Left lung (tissue), 14 donors: ENCODE measurements at places on chromosomes 2 and 18.

DNA sequence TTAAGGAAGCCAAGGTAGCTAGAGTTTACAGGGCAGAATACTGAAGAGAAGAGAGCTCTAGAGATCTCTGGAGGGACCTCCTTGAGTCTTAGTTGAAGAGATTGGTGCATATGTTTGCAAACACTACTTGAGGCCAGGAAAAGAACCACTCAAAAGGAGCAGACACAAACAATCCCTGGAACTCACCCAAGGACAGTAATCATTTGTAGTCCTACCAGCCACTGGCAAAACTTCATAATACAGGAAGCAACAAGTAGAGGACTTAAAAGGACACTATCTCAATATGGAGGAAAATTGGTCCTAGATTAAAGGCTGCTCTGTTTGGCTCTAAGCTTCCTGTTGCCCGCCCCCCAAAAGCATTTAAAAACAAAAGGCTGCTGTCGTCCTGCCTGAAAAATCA, 46.9 kb upstream of the UBXN4 start:
- peak; percentile 17 for DNase-seq
- H3K36me3 ChIP-seq: no peaks in the 10 kb centered on the region
- H3K27me3 ChIP-seq: no peaks in the 10 kb centered on the region
- H3K4me3 ChIP-seq: no peak overlapping the region
- no peaks in the 10 kb centered on the region for H3K4me1 ChIP-seq
- H3K27ac ChIP-seq: peak overlapping the region; percentile 6

DNA sequence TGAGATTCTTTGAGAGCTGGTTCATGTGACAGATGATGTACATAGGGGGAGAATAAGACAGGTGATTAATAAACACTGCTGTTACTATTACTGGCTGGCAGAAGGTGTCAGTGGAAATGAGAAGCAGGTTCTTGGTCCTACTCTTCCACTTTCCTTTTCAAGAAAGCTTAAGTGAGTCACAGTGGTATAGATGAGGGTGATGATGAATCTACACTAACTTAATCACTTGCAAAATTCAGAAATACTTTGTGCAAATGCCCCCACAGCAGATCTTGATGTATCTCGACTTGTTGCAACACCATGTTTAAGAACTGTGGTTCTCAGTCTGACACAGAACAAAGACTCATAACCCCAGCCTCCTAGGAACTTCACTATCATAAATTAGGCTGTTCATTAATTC, 35.9 kb upstream of the MGAT5 start:
- H3K4me1 ChIP-seq: no peaks in the 10 kb centered on the region
- no peak for DNase-seq
- H3K27me3 ChIP-seq: no peaks in the 10 kb centered on the region
- H3K27ac ChIP-seq: peak overlapping the region; percentile 77
- no peak overlapping the region for H3K4me3 ChIP-seq

GRCh38 chr18:48934723-48935432, 15.9 kb downstream of the SMAD7 start:
- no peaks in the 10 kb centered on the region for H3K27me3 ChIP-seq
- peaks cover 15% of the 10 kb centered on the region for H3K36me3 ChIP-seq
- H3K4me1 ChIP-seq: peaks cover 97% of the 10 kb centered on the region
- H3K4me3 ChIP-seq: no peak overlapping the region
- no peak for DNase-seq

DNA sequence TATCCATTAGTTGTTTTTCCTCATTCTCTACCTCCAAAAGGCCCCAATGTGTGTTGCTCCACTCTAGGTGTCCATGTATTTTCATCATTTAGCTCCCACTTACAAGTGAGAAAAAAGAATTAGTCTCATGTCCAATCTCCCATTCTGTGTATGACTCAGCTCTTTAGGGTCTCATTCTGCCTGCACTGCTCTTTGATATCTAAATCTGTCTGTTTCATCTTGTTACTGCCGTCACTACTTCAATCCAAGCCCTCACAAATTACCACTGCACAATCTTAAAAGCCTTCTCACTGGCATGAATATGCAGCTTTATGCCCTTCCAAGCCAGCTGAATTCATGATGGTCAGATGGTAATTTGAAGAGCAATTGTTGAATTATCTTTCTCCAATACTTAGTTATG, 480.5 kb downstream of the TRIB2 start:
- H3K27ac ChIP-seq: no peak overlapping the region
- no peak overlapping the region for H3K4me3 ChIP-seq
- no peaks in the 10 kb centered on the region for H3K36me3 ChIP-seq

- no peaks in the 10 kb centered on the region for H3K4me1 ChIP-seq
- no peaks in the 10 kb centered on the region for H3K36me3 ChIP-seq
- H3K27ac ChIP-seq: peak overlapping the region; percentile 87
These were observed 629 bp downstream of the PRELID3A start for GRCh38 chr18:12408247-12408869.

- H3K27me3 ChIP-seq: no peaks in the 10 kb centered on the region
- H3K4me1 ChIP-seq: peaks cover 17% of the 10 kb centered on the region
- no peak overlapping the region for H3K27ac ChIP-seq
- DNase-seq: peak; percentile 75
These were observed 33.0 kb upstream of the SNED1 start for GRCh38 chr2:240965296-240965904.

GRCh38 chr2:163723348-163723747, 12.5 kb downstream of the FIGN start:
- H3K27me3 ChIP-seq: no peaks in the 10 kb centered on the region
- no peak overlapping the region for H3K27ac ChIP-seq
- H3K36me3 ChIP-seq: no peaks in the 10 kb centered on the region
- no peaks in the 10 kb centered on the region for H3K4me1 ChIP-seq

DNA sequence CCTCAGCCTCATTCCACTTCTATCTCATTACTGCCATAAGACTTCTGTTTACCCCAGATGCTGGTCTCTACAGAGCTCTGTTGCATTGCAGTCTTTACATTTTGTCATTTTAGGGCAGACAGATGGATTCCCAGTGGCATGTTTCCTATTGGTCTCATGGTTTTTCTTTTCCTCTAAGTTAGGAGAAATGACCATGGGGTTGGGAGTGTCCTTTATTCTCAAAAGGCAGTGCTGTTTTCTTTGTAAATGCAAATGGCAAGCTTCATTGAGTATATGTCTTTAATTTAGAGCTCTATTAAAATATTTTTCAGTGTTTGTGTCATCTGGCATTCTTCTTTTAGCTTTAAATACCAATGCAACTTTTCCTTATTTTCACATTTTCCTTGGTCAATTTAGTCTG, 57.0 kb downstream of the MSTN start:
- H3K4me3 ChIP-seq: no peak overlapping the region
- no peaks in the 10 kb centered on the region for H3K27me3 ChIP-seq
- DNase-seq: no peak
- no peaks in the 10 kb centered on the region for H3K36me3 ChIP-seq
- H3K27ac ChIP-seq: no peak overlapping the region

DNA sequence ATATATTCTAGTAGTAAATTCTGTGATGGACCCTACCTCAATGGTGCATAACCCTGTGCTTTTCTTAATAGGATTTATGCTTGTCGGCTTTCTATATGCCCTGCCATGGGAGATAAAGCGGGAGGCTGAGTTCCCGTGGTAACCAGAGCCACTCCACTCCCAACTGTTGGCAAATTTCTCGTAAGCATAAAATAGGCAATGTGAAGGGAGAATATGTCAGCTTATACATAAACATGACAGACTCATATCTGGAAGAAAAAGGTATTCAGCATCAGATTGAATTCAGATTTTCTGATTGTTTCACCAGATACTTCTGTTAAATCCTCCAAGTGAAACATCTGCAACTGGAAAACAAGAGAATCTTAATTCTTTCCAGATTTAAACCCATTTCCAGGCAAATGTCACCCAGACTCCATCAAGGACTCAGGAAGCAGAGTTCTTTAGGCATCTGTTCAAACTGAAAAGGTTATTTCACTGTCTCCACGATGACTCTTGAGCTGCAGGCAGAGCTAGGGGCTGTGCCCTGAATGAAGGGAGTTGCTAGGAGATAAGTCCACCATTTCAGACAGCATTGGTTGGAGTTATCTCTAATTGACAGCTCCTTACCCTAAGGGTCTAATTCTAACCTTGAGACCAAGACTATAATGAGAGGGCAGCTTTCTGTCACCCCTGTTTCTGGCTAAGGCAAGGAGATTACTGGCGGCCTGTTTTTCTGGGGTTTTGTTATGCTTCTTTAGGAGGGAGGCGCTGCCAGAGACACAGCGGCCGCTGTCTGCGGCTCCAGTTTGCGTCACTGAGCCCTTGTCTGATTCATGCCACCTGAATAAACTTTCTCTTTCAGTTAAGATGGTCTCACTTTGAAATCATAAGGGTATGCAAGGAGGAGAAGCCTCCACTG, 381.3 kb downstream of the SOX11 start:
- no peaks in the 10 kb centered on the region for H3K4me1 ChIP-seq
- H3K4me3 ChIP-seq: no peak overlapping the region

- no peaks in the 10 kb centered on the region for H3K27me3 ChIP-seq
- H3K4me3 ChIP-seq: no peak overlapping the region
- no peaks in the 10 kb centered on the region for H3K36me3 ChIP-seq
- no peak for DNase-seq
- H3K4me1 ChIP-seq: no peaks in the 10 kb centered on the region
- H3K27ac ChIP-seq: no peak overlapping the region
These were observed 5.2 kb upstream of the UBE2F start for GRCh38 chr2:237961637-237962036.

DNA sequence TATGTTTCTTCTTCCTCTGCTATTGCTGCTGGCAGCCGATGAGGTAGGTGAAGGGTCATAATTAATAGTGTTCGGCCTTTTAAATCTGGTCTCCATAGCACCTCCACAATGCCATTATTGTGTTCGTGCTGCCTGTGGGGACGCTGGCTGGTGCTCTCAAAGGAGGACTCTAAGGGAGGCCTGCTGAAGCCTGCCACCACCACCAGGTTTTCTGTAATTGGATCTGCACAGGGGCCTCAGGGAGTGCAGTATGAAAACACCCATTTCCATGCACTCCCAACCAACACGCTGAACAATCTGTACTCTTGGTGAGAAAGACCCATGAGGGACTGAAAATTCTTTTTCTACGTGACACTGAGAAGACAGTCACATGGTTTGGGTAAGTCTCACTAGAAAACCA, 17.6 kb upstream of the CLIP4 start:
- H3K27me3 ChIP-seq: no peaks in the 10 kb centered on the region
- H3K4me3 ChIP-seq: no peak overlapping the region

GRCh38 chr2:149068996-149069888, 30.7 kb downstream of the LYPD6B start:
- H3K27ac ChIP-seq: no peak overlapping the region
- no peak overlapping the region for H3K4me3 ChIP-seq
- no peaks in the 10 kb centered on the region for H3K36me3 ChIP-seq
- H3K4me1 ChIP-seq: no peaks in the 10 kb centered on the region

DNA sequence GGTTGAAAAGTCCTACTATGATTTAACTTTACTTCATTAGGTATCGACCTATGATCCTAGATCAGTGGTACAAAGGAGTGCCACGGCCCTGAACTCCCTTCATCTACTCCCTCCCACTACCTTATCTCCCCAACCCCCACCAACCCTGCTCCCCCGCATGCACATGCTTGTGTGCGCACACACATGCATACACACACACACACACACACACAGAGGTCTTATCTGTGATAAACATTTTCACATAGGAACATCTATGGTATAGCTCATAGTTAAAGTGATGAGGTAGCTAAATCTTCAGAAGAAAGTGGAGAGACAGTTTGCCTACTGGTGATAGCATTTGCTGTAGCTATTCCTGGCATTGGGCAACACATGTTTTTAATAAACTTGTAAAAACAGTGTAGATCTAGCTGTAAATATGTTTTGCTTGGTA, 471.3 kb downstream of the ZEB2 start:
- H3K27ac ChIP-seq: no peak overlapping the region
- H3K27me3 ChIP-seq: no peaks in the 10 kb centered on the region
- no peak overlapping the region for H3K4me3 ChIP-seq
- no peaks in the 10 kb centered on the region for H3K36me3 ChIP-seq
- DNase-seq: no peak
- H3K4me1 ChIP-seq: no peaks in the 10 kb centered on the region

DNA sequence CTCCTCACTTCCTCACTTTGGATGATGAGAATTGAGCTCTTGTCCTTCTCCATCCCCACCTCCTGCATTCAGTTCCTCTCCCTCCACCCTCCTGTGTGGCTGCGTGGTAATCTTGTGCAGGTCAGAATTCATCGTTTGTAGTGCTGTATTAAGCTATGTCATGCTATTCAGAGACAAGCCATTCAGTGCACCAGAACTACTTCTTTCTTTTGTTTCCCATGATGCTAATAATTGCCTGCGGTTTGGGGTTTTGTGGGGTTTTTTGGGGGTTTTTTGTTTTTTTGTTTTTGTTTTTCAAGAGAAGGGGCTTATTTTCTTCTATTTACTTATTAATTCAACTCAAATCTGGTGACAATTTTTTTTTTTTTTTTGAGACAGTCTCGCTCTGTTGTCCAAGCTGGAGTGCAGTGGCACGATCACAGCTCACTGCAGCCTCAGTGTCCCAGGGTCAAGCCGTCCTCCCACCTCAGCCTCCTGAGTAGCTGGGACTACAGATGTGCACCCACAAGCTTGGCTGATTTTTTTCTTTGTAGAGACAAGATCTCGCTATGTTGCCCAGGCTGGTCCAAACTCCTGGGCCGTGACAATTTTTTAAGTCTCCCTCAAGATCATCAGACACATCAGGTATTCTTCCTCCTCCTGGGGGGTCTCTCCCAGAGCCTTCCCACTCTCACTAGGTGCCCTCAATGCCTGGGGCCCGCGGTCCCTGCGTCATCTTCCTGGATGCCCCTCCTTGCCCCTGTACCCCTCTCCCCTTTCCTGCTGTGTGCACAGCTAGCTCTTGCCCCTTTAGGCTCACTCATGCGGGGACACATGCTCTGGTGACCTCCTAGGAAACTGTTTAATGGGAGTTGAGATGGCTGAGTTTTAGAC, 37.8 kb downstream of the MAL start:
- no peak overlapping the region for H3K27ac ChIP-seq
- no peak for DNase-seq
- no peak overlapping the region for H3K4me3 ChIP-seq
- no peaks in the 10 kb centered on the region for H3K27me3 ChIP-seq
- no peaks in the 10 kb centered on the region for H3K36me3 ChIP-seq
- no peaks in the 10 kb centered on the region for H3K4me1 ChIP-seq

- no peak for DNase-seq
- H3K27me3 ChIP-seq: no peaks in the 10 kb centered on the region
- H3K4me1 ChIP-seq: no peaks in the 10 kb centered on the region
- no peak overlapping the region for H3K27ac ChIP-seq
These were observed 18.1 kb downstream of the CALCRL start for GRCh38 chr2:187429989-187430388.

DNA sequence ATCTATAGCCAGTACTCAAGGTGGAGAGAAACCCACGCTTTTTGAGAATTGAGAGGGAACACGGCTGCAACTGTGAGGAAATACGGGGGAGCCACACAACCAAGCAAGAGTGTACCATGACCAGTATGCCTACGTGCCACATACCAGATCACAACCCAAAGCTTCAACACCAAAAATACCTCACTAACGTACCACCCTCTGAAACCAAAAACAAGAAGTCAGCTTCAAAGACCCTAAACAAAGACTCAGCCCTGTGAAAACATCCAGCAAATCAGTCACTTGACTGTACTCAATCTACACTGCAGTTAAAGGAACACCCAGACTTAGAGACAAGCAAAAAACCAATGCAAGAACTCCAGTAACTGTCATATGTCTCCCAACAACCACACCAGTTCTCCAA, 17.0 kb downstream of the RNU4ATAC start:
- H3K4me3 ChIP-seq: no peak overlapping the region
- H3K27me3 ChIP-seq: no peaks in the 10 kb centered on the region
- H3K27ac ChIP-seq: no peak overlapping the region
